ENCODE measurements at places on chromosomes 2 and 18.

GRCh38 chr2:121710470-121711170 lies 26.1 kb downstream of the NIFK start:
- no peak for DNase-seq

DNA sequence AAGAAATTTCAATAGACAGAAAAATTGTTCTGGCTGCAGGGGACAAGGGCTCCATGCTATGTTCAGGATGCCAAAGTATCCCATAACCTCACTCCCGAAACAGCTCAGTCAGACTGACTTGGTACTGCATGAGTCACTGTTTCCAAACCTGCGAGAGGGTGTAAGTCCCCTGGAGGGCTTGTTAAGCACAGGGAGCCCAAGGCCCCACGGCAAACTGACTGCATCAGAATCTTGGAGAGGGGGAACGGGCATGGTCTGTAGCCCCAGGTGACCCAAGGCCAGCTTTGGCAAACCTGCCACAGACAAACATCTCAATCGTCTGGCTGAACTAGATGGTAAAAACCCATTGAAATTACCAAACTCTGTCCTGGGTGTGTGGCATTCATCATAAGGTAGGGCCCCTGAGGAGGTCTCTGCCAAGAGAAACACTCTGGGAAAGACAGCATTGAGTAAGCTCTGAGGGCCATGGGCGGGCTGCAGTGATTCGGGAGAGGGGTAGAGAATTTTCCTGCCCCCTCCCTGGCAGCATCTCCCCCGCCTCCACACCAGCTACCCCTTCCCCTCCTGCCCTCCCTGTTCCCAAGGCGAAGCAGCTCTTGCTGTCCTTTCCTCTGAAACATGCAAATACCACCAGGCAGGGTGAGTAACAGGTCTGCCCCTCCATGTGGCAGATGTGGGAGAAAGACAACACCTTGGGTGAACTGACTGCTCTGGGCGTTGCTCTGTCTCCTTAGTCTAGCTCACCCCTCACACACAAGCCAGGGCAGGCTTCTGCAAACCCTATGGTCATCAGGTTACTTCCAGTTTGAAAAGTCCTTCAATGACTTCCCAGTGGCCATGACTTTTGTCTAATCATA lies 274.7 kb upstream of the SIX2 start:
- no peak for DNase-seq

GRCh38 chr2:1715184-1716013 lies 28.9 kb downstream of the PXDN start:
- no peak for DNase-seq

DNA sequence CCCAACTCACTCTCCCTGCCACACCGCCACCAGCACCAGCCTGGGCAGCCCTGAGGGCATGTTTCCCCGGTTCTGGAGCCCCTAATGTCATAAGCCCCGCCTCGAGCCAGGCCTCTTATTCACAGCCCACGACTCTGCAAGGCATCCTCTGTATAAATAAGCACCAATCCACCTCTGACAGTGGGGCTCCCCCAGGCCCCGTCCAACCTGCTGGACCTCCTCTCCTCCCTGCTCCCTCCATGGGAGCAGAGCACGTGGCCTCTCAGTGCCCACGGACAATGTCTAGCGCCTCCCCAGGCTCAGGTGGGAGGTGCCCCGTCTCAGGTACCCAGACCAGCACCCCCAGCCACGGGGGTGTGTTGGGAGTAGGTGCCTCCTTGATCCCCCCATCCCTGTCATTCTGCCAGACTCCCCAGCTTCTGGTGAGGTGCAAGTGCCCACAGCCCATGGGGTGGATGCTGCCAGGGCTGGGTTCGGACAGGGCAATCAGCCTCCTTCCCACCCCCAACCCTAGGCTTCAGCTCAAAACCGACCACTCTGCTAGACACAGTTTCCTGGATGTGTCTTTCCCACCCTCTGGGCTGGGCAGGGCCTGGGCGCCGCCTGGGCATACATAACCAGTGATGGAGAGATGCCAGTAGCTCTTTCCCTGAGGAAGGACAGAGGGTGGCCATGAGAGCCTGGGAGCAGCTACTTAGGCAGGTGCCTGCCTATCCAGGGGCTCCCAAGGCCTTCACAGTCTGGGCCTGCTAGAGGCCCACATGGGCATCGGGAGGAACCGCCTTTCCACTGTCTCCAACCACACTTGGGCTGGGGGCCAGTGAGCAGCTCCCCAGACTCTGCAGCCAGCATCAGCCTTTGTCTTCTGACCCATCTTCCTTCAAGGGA lies 1.6 kb upstream of the ADRA2B start:
- no peak for DNase-seq

GRCh38 chr2:76668279-76668678 lies 853.9 kb downstream of the LRRTM4 start:
- DNase-seq = no peak
